ENCODE measurements at places on chromosomes 4 and X. TPM values are rescaled to one million over a fixed set of nuclear protein-coding genes. Genes with fewer than 3 reads are reported as not detected.

The CYP2U1 gene
- 2.9 TPM for total RNA-seq

The S100G gene
- not detected for total RNA-seq

The USP26 gene
- total RNA-seq = not detected

The CCSER1 gene
- 0.36 TPM for total RNA-seq

The PLAC8 gene
- total RNA-seq = 249 TPM

The NUDT11 gene
- total RNA-seq = 0.47 TPM

The CTAG2 gene
- not detected for total RNA-seq

The USP51 gene
- total RNA-seq = 2.3 TPM

The ZNF674 gene
- total RNA-seq = 1.2 TPM

The PNMA5 gene
- not detected for total RNA-seq

The ASMT gene
- total RNA-seq = 0.50 TPM

- DNase-seq = no peak
These were observed 2.2 kb downstream of the NHS start for GRCh38 chrX:17377091-17377717.

DNA sequence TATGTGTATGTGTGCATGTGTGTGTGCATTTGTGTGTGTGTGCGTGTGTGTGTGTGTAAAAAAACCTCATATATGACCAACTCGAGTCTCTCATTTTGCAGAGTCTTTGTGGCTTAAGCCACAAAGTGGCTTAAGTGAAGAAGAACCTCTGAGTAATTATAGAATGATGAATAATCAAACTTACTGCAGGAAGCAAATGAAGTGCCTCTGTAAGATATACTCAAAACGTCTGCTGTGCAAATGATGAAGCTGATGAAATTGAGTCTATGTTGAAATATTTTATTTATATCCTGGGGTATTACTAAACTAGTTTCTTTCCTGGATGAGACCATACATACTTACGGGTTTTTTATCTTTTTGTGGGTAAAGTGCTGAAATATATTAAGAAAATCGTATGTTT lies 1198.7 kb downstream of the PCDH7 start:
- DNase-seq = no peak

- no peak for DNase-seq
These were observed 151.8 kb upstream of the GATB start for GRCh38 chr4:151912632-151913031.

DNA sequence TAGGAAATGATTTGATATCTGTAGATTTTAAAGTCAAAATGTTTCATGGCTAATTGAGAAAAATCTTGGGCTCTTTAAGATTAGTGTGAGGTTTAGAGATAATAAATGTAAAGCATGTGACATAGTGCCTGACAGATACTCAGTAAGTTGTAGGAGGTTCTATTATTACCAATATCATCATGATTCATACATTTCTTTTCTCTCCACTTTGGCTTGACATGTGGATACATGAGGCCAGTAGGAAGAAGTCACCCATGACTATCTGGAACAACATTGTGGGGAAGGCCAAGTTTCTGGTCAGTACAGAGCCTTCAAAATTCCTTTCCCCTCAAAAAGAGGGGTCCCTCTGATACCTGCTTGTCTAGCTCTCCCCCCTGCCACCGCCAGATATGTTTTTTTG lies 91.2 kb upstream of the SORBS2 start:
- DNase-seq = no peak

- no peak for DNase-seq
These were observed 200.0 kb downstream of the BCOR start for GRCh38 chrX:39897741-39898097.

DNA sequence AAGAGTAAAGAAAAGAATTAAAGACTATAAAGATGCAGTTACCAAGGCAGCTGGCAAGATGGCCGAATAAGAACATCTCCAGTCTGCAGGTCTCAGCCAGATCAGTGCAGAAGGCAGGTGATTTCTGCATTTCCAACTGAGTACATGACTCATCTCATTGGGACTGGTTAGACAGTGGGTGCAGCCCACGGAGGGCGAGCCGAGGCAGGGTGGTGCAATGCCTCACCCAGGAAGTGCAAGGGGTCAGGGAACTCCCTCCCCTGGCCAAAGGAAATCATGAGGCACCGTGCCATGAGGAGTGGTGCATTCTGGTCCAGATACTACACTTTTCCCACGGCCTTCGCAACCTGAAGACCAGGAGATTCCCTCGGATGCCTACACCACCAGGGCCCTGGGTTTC lies 20.5 kb downstream of the SPIN4 start:
- DNase-seq = peak; percentile 21

DNA sequence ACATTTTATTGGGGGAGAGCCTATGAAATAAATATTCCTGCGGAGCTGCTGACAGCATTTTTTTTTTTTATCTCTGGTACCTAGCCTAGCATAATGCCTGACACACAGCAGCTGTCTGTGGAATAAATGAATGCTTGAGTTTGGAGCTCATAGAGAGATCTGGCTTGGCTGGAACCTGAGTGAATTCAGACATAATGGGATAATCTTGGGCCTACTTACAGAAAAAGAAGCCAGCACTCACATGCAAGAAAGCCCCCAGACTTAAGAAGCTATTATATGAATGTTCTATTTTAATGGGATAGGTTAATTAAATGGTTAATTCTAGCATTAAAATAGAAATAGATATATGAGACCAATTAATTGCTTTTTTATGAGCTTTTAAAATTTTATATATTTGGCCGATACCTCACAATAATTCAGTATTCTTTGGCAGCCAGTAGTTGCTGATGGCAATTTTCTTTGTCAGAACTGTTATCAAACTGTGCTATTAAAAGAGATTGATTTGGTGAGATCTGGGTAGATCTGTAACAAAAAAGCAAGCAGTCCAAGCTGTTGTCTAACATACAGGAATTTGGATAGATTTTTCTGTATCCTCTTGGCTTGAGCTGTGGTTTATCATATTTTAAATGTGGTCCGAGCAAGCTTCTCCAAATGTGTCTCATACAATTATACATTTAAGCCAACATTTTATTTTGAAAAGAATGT lies 654.2 kb downstream of the PCDH7 start:
- DNase-seq = no peak

DNA sequence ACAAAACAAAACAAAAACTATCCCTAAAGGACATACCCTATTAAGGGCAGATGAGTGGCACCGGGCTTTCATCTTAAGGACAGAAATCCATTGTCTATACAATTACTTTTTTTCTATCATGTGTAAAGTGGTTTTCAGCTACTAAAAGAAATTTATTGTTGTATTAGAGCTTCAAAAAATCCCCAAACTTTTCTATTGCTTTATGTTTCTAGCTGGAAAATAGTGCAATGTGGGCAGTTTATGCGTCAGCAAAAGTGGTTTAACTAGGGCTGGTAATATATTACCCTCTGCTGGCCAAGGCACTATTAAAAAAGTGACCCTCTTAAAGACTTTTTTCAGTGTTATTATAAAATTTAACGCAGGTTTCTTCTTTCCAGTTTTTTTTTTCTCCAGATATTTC lies 15.5 kb upstream of the GPR82 start:
- no peak for DNase-seq

- no peak for DNase-seq
These were observed 374.3 kb downstream of the IQCM start for GRCh38 chr4:149441338-149441737.

- DNase-seq = no peak
These were observed 34.7 kb upstream of the NAF1 start for GRCh38 chr4:163201358-163201757.

- no peak for DNase-seq
These were observed 1454.7 kb upstream of the IGFBP7 start for GRCh38 chr4:58564695-58565475.

- DNase-seq = no peak
These were observed 127.5 kb upstream of the OTUD4 start for GRCh38 chr4:145307763-145308430.

DNA sequence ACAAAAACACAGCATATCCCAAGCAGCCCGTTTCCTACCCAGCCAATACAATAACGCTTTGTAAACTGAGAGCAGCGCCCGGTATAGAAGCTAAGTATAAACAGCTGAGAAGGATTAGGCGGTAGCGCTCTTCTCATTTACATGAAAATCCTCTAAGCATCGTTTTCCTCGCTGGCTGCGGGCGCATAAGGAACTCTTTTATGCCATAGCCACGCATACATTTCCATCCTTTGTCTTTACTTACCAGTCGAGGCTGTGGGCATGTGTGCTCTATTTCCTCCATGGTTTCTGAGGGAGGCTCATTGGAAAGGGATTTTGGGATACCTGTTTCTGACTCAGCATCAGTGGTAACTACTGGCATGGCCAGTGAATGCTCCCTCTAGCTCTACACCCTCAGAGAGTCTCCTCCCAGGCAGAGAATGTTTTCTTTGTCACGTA lies 383 bp downstream of the PCYT1B start:
- DNase-seq = no peak

DNA sequence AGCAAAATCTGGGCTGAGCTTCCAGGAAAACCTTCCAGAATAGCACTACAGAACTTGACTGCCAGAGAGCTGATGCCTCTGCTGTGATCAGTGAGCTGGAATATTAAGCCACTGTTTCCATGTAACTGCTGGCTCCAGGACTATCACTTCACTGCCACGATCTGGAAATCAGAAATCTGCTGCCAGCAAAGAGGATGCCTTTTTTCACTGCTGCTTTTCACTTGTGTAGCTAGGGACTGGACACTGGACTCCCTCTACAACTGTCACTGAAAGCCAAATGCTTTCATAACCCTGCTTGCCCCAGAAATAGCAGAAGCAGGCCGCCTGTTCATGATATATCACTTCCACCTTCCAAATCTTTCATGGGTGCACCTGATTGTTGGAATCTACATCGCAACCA lies 9.4 kb upstream of the AP1S2 start:
- DNase-seq = no peak

DNA sequence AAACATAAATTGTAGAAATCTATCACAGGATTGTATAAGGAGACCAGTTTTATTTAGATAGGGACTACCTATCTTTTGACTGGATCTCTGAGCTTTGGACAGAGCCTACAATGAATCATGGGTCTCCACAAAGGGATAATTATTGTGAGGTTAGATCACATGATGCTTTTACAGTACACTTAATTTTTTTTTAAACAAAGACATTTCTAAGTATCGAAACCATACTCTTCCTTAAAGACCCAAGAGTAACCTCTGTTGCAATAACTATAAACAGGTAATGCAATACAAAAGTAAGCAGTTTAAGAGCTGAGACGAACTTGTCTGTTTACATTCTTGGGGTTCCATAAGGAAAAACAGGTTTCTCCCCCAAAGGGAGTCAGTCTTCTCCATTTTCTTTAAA lies 64.3 kb upstream of the GABRE start:
- DNase-seq = no peak

- no peak for DNase-seq
These were observed 753.4 kb upstream of the FAM241A start for GRCh38 chr4:111391829-111392228.

GRCh38 chr4:75232546-75232945 lies 281.7 kb downstream of the RCHY1 start:
- no peak for DNase-seq

- DNase-seq = no peak
These were observed 71.9 kb downstream of the MAGEB17 start for GRCh38 chrX:16239211-16239610.

DNA sequence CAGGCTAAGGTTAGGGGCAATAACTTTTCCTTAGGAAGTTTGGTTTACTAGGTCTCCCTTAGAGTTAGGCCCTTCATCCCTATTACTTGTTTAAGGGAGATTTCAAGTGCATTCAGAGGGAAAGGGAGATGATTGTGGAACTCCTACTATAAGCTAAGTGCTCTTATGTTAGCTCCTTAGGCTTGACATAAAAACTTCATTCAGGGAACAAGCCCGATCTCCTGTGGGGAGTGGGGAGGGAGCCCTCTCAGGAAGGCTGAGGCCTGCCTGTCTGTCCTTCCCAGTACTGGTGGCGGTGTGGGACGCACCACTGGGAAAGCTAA lies 8.0 kb downstream of the KLF3 start:
- no peak for DNase-seq

- DNase-seq = no peak
These were observed 96.5 kb upstream of the PGRMC2 start for GRCh38 chr4:128384091-128384520.

DNA sequence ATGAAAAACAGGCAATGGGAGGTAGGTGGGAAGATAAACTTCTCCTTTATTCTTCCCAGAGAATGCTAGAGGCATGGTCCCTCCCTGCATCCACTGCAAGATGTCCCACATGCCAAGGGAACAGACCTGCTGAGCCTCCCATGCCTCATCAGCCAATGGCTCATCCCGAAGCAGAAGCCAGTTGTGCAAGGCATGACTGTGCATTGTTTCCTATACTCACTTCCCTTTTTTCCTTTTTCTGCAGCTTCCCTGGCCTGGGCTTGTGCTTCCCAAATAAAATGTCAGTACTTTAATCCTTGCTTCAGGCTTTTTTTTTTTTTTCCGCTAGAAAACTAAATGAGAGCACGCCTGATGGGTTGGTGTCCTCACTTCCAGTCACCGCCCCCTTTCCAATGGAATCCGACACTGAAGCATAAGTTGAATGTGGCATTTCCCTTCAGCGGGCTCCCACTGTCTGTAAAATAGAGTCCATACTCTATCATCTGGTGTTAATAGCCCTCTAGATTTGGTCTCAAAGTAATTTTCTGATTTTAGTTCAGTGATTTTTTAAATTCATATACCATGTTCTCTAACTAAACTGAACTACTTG lies 239.0 kb upstream of the JADE1 start:
- no peak for DNase-seq

DNA sequence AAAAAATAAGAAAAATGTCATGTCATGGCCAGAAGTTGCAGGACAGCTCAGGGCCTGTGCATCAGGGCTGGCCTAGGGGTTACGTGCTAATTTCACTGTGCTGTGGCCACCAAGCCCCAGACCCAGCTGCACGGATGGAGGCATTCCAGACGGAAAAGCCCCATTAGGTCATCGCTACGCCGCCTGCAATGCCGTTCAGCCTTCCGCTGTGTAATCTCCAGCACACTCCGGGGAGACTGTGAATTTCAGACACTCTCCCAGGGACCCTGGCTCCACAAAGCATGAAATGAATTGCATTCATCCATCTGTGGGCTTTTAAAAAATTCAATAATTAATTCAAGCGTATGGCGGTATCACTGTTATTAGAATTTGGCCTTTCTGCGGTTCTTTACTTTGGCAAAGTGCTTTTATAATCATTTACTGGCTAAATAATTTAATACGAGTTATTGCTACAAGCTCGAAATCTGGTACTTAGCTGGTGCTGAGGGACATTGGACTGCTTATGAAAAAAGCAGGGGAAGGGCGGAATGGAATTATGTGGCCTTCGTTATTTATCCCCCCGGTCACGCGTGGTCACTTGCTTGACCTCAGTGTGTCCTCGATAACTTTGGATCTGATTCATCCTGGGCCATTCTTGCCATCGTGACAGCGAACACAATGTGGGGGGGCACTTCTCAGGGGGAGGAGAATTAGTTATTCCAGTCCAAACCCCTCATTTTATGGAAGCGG lies 9.0 kb upstream of the NSG1 start:
- DNase-seq = no peak

DNA sequence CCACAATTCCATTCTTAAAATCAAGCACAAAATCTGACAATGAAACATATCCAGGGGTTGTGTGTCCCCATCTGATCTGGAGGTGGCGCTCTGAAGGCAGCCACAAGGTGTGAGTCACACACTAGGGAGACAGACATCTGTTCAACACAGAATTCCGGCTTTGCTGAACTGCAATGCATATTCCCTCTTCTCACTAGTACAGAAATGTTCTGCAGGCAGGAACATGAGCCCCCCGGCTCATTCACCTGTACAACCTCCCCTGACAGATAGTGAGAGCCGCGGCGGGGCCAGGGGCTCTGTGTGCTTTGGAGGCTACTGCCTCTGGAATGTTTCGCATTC lies 41.9 kb downstream of the WDR1 start:
- DNase-seq = no peak

Measured in CD4-positive, alpha-beta T cell (primary cell).